ENCODE measurements at places on chromosomes 3 and 15.

- no peak for DNase-seq
Observed at GRCh38 chr15:61169275-61169903, 59.7 kb downstream of the RORA start.

GRCh38 chr15:77589839-77590238 lies 42.9 kb downstream of the LINGO1 start:
- no peak for DNase-seq

- DNase-seq, result no peak
Observed at GRCh38 chr3:77816366-77816765, 776.5 kb downstream of the ROBO2 start.

- DNase-seq, result no peak
Observed at GRCh38 chr3:100067589-100067988, 46.7 kb downstream of the FILIP1L start.

- DNase-seq, result peak; percentile 86
Observed at GRCh38 chr3:73520931-73521461, 103.7 kb downstream of the PDZRN3 start.

Data from right forelimb (tissue), 1 donor.